T47D (cell line): ENCODE measurements at places on chromosomes 12 and 14.

- no peak for DNase-seq
Observed at GRCh38 chr12:27252934-27253333, 8.8 kb downstream of the STK38L start.

- no peak for DNase-seq
Observed at GRCh38 chr14:56733396-56733795, 76.9 kb downstream of the OTX2 start.

DNA sequence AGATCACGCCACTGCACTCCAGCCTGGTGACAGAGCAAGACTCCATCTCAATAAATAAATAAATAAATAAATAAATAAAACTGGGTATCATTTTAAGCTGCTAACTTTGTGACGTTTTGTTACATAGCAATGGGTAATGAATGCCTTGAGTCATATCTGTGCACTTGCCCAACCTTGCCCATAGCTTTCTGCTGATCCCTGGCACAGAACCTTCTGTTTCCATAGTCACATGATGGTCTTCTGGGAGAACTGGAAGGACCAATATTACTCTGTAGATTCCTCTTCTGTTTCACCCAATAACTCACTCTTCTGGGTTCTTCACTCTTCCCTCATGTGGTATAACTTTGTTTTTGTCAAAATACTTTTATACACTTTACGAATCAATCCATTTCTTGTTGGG is 140.8 kb downstream of the SCARB1 start:
- DNase-seq, result no peak

GRCh38 chr12:109273354-109273753 is 35.7 kb downstream of the FOXN4 start:
- DNase-seq, result no peak

DNA sequence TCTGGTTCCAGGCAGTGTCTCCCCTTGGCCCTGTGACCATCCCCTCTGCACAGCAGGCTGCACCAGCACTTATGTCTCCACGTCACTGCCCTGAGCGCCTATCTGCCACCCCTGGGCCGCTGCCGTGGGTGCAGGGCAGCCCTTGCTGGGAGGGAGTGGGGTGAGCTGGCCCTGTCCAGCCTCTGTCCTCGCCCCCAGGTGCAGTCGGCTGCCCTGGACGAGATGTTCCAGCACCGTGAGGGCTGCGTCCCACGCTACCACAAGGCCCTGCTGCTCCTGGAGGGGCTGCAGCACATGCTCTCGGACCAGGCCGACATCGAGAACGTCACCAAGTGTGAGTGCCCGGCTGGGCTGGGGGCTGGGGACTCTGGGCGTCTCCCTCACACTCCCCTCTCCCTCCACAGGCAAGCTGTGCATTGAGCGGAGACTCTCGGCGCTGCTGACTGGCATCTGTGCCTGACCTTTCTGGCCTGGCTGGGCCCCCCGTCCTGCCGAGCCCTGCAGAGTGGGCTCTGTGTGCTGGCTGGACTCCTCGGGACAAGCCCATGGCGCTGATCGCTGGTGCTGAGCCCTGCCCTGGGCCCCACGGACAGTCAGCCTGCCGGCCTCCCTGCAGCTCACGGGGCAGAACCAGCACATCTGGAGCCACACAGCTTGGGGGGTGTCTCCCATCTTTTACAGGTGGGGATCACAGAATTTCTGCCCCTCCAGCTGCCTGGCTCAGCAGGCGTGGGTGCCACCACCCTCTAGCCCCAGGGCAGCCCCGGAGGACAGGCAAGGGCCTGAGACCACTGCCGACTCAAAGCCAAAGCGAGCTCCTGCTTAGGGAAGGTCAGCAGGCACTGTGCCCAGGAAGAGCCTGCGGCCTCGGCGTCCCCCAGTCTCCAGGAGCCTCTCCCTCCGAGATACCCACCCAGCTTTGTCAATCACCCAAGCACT is 7.9 kb upstream of the PUS1 start:
- DNase-seq, result no peak

DNA sequence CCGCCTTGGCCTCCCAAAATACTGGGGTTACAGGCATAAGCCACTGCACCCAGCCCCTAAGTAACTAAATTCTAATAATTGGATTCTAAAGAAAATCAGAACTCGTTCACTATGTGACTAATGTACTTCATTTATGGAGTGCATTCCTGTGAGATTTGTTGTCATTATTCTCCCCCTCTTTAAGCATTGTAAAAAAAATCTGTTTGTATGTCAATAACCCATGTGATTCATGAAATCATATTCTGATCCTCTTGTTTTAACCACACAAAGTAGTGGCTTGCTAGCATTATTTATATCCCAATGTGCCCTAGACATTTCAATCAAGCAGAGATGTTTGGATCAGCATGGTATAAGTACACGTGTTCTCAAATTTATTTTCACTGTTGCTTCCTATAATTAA is 78.2 kb upstream of the OSBPL8 start:
- no peak for DNase-seq

DNA sequence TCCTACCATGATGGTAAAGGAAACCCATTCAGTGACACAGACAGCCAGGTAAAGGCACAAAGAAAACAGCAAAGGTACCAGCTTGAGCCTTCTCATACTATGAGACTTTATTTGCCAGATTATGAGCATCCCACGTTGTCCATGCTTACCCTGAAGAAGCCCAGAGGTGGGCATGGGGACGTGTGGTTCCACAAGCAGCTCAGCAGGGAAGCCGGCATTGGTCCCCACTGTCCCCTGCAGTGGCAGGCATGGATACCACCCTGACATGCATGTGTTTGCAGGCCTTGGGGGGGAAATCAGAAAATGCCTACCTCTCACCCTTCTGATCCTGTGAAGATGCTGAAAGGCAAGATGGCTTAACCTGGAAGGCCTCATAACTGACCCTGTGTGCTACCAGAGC is 183.1 kb downstream of the PIWIL1 start:
- DNase-seq, result no peak

DNA sequence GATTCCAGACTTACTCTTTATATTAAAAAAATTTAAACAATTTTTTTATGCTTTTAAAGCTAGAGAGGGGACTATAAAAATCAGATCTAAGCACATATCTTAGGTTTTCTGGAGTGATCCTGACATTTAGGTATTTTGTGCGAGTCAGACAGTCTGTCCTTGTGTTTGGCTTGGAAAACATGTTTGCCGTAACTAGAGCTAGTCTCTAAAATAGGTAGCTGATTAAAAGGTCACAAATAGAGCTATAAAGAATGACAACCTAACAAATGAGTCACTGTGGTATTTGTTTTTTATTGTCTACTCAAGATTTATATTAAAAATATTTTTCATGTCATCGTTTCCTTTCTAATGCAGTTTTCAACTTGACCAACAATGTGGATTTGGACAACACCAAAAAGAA is 73.4 kb downstream of the MNAT1 start:
- no peak for DNase-seq

GRCh38 chr12:104439137-104439536 is 17.6 kb upstream of the CHST11 start:
- no peak for DNase-seq

DNA sequence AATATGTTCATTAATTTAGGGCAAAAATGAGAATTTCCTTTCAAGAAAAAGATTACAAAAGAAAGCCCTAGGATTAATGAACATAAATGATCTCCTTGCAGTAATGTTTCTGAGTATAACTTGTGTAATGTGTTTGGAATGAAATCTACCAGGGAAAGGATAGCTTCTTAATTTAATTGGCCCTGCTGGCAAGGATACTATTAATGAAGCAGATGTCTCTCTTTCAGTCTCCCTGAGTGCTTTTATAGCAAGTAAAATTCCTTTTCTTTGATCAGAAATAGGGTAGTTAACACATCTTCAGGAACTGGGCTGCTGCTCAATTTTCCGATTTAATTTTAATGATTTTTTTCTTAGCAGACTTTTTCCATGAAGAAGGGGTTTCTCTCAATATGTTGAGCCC is 379.4 kb upstream of the PDE3A start:
- DNase-seq, result no peak

DNA sequence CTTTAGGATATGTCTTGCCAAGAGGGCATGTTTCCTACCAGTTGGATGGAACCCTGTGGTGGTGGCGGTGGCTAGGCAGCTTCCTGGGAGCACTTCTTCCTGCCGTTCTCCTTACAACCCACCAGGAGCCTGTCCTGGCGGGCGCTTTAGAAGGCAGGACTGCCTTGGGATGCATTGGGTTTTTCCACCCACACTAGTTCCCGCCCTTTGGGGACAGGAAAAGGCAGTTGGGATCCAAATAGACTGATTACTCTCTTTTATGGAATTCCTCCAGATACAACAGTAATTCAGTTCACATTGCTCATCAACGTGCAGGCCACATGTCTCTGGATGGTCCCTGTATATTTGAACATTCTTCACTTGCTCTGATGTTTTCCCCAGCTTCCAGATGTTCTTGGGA is 305.7 kb upstream of the SSTR1 start:
- DNase-seq, result no peak

DNA sequence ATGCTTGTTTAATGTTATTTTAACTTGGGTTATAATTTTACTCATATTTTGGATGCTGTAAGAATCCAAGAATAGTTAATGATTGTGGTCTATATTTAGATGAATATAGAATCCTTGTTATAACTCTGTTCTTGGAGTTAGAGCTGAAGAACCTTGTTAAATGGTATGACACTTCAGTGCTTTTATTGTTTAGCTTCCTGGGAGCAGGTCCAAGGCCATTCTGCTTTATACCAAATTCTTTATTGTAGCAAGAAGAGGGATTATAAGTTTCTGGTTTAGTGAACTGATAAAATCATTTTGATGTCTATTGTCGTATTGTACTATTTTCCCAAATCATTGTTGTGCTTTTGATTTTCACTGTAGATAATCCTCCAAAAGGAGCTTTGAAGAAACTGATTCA is 69.4 kb downstream of the MIA2 start:
- DNase-seq, result no peak

- peak; percentile 42 for DNase-seq
Observed at GRCh38 chr12:58425481-58426392, 484.4 kb downstream of the ATP23 start.

DNA sequence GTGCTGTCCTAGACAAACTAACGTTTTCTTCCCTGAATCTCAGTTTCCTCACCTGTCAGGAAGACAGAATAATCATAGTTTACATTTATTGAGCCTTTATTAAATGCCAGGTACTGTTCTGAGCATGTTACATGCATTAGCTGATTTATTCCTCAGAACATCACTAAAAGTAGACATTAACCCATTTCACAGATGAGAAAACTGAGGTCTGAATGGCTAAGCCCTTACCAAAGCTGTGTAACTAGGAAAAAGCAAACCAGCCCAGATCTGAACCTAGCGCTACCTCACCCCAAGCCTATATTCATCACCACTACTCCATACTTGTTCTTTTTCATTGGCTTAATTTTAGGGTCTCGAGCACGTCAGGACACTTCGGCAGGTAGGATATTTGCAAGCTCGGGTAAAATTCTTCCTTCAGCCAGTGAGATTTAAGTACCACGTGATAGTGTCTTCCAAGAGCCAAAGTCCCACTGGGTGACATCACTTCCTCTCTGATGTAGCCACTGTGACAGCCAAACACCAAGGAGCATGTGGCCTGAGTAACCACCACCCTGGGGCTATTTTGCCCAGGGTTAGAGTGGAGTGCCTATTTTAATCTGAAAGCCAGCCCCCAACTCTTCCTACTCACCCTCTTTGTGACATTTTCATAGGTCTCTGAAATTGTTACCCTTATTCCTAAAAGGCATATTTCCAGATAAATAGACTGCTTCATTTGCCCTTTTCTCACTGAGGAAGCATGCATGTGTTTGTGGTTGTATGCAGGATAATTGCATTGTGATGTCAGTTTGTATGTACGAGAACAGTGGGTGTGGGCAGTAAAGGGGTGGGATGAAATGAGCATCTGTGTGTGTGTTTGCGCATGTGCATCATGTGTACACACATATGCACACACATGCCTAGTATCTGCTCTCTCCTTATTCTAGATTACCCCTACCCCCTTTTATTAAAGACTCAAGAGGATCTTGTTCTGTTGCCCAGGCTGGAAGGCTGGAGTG is 62.2 kb upstream of the WSCD2 start:
- DNase-seq, result no peak

- DNase-seq, result no peak
Observed at GRCh38 chr12:15627995-15628945, 160.9 kb downstream of the EPS8 start.

- peak; percentile 98 for DNase-seq
Observed at GRCh38 chr14:68137704-68138619, 318.4 kb downstream of the RAD51B start.

DNA sequence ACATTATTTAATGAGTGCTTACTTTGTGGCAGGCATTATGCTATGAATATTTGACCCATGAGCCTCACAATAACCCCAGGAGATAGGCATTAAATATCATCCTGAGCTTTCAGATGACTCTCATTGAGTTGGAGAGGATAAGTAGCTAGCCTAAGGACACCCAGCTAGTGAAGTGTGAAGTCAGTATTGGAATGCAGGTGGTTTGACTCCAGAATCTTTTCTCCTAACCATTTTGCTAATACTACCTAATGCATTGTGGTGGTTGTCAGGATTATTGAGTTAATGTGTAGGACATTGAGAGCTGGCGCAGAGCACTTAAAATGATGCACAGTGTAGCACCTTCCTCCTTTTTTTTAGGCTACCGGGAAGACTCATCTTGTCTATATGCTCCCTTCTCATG is 3.8 kb upstream of the CDKL1 start:
- DNase-seq, result no peak

- no peak for DNase-seq
Observed at GRCh38 chr14:71488703-71489191, 443.5 kb upstream of the RGS6 start.

DNA sequence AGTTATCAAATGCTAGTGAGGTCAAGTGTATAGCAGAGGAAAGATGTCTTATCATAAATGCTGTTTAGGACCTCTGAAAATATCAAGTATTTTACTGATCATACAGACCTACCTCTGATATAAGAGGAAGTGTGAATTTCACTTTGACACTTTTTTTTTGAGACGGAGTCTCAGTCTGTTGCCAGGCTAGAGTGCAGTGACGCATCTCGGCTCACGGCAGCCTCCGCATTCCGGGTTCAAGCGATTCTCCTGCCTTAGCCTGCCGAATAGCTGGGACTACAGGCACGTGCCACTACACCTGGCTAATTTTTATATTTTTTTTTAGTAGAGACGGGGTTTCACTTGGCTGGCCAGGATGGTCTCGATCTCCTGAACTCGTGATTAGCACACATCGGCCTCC is 55.1 kb upstream of the PIK3C2G start:
- no peak for DNase-seq

DNA sequence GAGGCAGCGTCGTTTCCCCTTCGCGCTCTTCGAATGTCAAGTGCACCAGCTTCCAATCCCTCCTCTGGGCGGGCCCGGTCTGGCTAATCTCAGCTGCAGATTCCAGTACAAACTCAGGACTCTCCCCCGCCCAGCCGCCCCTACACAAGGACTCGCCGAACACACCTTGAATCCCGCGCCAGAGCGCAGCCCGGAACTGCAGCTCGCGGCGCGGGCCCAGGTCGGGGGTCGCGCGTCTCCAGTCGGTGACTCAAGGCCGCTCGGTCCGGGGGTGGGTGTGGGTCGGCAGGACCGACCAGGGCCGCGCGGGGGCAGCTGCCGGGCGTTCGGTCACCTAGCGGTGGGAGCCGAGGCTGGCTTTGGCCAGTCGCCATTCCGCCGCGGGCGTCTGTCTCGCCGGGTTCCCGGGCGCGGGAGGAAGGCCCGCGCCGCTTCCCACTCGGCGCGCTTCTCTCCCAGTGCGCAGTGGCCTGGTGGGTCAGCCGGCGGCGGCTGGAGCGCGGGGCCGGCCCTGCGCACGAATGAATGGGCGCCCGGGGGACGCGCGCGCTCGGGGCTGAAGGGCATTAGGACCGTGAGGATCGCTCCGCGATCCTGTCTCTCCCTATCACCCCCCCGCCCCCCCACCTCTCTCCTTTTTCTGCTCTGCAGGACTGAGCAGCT is at the start of gene GALNT16:
TSS of gene GALNT16 (plus strand) at position 632 of the 663 bp plus-strand sequence. CDS start 133 bp downstream, outside the sequence.
- DNase-seq, result peak; percentile 38
